ENCODE measurements at places on chromosomes 2 and 18.

DNA sequence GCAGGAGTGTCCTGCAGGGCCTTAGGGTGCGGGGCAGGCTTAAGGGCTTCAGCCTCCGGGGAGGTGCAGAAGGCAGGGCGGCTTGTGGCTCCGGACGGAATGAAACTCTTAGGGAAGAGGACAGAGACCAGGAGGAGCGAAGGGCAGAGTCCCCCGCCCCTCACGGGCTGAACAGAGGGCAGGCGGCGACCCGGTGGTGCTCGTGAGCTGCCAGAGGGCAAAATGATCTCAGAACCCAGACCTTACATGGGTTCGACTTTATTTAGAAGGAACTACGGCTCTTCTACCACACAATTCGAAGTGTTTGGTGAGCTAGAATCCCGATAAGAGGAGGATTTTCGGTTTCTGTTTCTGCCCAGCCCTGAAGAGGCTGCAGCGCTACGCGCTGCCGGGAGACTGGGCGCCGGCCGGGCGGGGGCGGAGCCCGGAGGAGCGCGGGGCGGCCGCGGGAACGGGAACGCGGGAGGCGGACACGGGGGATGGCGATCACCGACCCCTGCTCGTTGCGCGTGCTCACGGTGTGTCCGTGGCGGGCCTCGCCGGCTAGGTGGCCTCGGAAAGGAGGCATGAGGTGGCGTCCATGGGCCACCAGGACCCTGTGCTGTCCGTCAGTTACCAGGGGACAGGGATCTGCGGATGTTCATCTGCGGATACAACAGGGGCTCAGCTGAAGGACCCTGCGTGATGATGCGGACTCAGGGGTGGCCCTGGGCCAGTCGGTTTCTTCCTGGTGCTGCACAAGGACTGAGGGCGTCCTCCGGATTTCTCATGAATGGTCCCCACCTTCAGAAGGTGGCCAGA is 4.2 kb upstream of the SP100 start:
- no peak for DNase-seq

DNA sequence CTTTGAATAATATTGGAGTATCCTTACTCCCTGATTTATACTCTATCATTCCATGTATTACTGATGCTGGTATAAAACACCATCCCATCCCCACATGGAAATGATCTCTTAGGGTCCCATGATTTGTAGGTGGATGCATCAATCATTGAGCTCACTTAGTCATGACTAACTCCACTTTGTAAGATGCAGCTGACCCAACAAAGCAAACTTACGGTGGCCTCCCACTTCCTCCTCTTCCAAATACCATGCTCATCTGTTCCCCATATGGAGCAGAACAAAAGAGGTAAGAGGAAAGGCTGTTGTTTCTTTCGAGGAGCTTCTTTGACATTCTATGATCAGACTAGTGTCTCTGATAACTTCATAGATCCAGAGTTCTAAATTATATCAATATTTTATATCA is 640.2 kb upstream of the SLC39A10 start:
- DNase-seq = no peak

- DNase-seq = no peak
Measured at GRCh38 chr18:32049393-32050171, 31.0 kb downstream of the RNF125 start.

- DNase-seq = no peak
Measured at GRCh38 chr2:127463155-127463991, 45.1 kb downstream of the PROC start.

DNA sequence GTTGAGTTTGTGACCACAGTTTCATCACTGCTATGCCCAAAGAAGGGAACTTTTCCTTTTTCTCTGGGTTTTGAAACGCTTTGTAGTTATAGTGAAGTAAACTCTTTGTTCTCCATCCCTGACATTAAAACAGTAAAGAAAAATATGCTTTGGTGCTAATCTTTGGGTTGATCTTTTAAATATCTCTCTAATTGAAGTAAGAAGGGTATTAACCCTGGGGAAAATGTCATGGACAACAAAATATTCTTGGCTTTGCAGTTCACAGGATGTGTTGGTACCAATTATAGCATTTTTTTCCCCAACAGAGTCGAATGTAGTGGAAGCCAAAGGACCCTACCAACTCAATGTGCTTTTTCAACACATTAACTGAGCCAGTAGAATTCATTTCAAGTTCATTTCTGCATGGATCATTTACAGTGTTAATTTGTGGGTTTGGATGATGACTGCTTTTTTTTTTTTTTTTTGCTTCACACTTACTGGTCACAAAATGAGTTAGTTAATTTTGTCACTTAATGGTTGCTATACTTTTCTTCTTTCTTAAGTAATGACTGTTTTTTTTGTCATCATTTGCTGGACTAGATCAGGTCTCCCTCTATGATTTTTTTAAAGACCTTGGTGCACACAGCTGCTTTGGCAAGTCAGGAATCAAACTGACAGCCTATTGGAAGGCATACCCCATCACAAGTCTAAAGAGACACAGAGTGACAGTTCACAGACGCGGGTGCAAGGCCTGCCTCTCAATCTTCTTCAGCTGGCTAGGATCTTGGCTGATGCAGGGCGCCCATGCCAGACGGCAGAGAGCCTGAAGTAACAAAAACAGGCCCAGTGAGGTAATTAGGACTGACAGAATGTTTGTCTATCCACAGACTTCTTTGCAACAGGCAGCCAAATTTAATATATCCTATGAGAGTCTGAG is 98.8 kb upstream of the MMADHC start:
- no peak for DNase-seq

DNA sequence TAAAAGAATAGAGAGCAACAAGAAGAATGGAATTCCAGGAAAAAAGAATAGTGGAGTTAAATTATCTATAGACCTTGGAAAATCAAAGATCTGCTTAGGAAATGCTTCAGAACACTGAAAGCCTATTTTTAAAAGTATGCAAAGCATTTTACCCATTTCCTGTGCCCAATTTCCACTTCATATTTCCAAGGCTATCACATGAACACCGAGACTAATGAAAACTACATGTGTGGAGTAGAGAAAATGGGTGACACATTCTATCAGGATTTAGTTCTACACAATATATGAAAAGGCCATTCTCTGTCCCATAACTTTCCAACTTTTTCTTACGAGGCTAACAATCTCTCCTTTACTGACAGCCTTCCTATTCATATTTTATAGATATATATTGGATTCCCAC is 279.4 kb downstream of the CCDC178 start:
- DNase-seq = no peak

- no peak for DNase-seq
Measured at GRCh38 chr2:141528990-141529389, 601.8 kb downstream of the LRP1B start.

DNA sequence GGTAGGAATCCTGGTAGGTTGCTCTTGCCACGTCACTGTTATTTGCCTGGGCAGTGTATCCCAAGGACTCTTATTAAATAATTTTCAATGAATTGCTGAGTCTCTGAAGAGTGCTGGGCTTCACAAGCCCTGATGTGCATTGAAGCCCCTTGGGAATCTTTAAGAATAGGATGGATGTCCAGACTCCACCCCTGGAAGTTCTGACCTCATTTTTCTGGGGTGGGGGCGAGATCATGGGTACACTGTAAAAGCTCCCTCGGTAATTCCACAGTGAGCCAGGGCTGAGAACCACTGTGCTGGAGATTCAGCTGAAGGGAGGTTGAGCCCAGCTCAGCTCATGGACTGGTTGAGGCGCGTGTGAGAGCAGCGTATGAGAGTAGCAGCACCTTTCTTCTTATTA is 140.2 kb downstream of the PIEZO2 start:
- DNase-seq = no peak

DNA sequence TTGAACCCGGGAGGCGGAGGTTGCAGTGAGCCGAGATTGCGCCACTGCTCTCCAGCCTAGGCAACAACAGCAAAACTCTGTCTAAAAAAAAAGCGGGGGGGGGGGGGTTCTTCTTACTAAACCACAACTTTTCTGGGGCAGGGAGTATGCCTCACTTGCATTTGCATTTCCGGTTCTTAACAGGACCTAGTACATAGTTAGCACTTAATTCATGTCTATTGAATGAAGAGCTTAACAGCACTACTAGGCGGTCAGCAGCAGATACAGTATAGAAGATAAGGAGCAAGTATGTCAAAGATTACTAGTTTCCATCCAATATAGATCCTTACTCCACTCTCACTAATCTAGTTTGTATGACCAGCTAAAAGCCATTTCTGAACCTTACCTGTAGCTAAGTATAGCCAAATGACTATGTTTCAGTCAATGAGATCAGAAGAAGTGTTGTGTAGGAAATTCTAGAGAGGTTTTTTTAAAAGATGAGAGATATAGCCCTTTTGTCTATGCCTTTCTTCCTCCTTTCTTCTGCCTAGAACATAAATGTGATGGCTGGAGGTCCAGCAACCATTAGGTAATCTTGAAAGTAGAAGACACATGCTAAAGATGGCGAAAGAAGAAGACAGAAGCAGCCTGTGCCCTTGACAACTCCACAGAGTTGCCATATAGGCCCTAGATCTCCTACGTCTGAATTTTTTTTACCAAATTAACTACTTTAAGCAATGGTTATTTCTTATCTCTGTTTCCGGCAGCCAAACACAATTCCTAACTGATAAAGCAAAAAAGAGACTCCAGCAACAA is 11.3 kb downstream of the HYCC2 start:
- DNase-seq = no peak

GRCh38 chr2:119699016-119699606 is 20.1 kb downstream of the TMEM177 start:
- no peak for DNase-seq

DNA sequence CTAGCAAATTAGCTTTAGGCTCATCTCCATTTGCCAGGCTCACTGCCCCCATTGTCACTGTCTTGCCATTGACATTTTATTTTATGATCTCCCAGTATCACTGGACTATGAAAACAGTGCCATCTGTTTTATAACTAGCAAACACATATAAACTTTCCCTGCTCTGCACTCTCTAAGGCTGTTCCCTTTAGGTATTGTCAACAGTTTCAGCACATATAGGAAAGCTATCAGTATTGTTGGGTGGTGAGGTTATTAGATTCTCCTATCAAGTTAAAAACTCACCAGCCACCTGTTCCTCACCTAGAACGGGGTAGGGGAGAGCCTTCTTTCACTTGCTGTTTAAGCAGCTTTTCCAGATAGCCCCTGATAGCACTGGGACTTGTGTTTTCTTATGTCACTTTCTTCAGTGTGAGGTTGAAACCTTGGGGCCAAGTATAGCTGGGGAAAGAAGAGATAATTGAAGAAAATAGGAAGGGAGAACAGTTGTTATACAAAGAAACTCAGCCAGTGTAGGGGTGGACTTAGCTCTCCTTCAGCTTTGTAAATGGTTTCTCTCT is 32.5 kb downstream of the CFLAR start:
- no peak for DNase-seq

DNA sequence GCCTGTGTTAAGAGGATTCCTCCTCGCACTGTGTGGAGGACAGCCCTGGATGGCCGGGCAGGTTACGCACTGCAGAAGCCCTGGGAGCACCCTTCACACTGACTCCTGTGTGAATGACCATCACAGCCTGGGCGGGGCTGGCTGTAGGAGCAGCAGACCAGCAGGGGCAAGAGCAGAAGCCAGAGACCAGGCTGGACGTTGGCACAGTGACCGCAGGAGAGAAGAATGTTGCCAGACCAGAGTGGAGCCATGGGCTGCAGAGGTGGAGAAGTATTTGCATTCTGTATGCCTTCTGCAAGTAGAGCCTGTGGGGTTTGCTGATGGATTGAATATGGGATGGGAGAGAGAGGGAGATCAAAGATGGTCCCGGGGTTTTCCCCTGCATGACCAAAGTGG is 23.1 kb downstream of the LRRFIP1 start:
- no peak for DNase-seq

GRCh38 chr2:95316466-95317122 is 19.4 kb downstream of the KCNIP3 start:
- no peak for DNase-seq

DNA sequence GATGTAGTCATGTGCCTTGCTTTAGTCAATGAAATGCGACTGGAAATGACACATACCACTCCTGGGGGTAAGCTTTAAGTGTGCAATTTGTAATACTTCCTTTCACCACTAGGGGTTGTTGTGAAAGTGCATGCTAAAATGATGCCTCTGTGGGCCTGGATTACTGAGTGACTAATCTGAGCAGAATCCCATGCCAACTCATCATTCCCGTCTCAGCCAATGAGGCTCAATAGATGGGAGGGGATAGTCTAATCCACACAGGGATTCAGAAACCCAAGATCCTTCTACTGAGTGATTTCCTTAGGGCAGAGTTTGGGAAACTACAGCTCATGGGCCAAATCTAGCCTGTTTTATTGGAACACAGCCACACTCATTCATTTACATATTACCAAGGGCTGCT is 54.0 kb downstream of the HRH4 start:
- no peak for DNase-seq

DNA sequence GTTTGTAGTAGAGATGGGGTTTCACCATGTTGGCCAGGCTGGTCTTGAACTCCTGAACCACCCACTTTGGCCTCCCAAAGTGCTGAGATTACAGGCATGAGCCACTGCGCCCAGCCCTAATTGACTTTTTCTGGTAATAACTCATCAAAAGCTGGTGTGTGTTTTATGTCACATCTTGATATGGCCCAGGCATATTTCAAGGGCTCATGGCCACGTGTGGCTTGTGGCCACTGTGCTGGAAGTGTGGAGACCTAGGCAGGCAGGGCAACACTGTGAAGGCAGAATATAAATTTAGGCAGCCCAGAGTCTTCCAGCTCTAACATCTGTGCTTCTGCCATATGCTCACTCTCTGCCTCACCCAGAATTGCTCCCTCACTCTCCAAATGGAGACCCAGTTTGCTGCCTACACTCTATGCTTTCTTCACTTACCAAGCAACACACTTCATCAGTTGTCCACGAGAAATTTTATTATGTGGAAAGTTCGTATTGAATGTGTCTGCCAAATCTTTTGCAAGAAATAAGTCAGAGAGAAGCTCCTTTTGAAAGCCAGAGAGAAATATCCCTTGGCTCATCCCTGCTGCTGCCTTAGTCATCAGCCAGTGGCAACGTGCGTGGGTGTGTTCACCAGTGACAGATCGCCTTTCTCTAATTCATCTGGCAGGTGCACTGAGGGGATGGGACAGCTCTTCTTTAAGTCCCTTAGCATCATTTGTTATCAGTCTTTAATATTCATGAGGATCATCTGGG is 129.4 kb upstream of the CXCR4 start:
- no peak for DNase-seq
